ENCODE measurements at places on chromosomes 4 and X. TPM values are rescaled to one million over a fixed set of nuclear protein-coding genes. Genes with fewer than 3 reads are reported as not detected.

- no peak for DNase-seq
Observed at GRCh38 chrX:15334561-15334960, 762 bp downstream of the PIGA start.

FAM184B gene
- not detected for total RNA-seq

GRCh38 chrX:122196343-122196742, 987.7 kb upstream of the GRIA3 start:
- no peak for DNase-seq

DNA sequence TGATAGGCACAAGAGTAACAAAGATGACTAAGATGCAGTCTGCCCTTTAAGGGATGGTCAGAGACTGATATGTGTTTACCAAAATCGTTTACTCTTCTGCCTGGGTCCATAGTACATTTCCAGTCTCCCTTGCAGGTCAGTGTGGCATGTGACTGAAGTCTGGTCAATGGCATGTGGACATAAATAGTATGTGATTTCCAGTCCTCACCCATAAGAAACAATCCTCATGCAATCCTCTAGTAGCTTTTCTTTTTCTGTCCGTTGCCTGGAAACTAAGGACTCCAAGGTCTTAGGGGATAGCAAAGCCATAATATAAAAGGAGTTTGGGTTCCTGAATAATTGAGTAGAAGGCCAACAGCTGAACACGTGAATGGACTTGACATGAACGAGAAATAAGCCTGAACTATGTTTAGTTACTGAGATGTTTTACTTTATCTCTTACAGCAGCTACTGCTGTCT, 1.1 kb downstream of the SLC9B2 start:
- peak; percentile 55 for DNase-seq

ADAMTS3 gene
- total RNA-seq = 1.5 TPM

DNA sequence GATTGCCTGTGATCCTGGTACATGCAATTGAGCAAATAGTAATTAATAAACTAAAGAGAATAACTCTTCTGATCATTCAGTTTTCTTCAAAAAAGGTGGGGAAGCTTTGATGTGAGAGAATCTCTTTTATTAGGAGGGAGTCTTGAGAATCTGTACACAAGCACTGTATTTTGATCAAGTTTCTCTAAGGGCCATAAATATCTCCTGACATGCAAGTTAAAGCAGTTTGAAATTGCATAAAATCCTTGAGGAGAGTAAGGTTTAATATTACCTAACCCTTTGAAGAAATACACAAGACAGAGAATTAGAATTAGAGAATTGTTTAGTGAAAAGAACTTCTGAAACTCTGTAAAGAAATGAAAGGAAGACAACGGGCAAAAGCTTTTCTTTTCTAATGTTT, 326.9 kb downstream of the FAT4 start:
- DNase-seq = no peak

IQCM gene
- not detected for total RNA-seq

- DNase-seq = no peak
Observed at GRCh38 chr4:116824172-116824571, 261.2 kb downstream of the TRAM1L1 start.

Data from endothelial cell of umbilical vein (primary cell).